ENCODE measurements at places on chromosomes 6 and 20.

DNA sequence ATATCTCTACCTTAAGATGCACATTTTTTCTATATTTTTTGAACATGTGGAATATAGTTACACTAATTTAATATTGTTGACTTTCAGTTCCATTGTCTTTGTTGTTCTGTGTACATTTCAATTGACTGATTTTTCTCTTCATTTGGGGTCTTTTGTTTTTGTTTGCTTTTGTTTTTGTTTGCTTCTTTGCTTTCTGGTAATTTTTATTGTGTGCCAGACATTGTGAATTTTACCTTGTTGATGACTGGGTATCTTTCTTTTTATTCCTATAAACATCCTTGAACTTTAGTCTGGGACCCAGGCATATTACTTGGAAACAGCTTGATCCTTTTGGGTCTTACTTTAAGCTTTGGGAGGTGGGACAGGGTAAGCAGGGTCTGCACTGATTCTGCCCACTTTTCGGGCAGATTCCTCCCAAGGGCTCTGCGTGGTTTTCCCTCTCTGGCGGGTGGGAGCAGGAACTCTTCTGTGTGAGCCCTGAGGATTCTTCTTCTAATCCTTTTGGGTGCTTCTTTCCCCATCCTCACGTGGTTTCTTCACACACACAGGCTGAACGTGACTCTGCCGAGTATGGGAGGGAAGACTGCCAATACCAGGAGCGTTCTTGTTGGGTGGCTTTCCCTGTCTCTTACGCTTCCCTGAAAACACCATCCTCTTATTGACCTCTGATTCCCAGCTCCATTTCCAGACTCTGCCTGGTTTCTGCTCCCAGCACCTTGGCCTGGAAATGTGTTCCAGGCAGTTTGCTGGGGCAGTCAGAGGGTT, 200.5 kb downstream of the ARID1B start:
- DNase-seq, result no peak

DNA sequence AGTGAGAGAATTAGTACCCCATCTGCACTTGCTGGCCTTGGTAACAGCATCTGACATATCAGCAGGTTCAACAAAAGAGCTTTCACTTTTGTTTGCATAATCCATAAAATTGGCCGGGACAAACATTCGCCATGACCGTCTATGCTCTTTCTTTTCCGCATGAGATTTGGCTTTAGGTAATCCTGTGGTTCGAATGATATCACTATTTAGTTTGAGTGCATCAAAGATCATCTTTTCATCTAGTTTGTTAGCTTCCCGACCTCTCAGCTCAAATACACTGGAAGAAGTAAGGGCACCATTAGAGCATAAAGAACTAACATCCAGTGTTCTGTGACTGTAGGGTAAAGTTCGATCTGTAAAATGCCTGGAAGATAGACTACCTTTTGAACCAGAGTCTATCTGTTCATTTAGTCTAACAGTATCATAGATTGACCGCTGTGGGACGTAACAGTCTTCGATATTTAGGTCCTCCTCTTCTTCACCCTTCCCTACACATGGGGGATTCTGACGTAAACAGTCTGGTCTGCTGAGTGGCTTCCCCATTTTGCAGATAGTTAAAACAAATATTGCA, 101.6 kb downstream of the DST start:
- DNase-seq, result no peak

DNA sequence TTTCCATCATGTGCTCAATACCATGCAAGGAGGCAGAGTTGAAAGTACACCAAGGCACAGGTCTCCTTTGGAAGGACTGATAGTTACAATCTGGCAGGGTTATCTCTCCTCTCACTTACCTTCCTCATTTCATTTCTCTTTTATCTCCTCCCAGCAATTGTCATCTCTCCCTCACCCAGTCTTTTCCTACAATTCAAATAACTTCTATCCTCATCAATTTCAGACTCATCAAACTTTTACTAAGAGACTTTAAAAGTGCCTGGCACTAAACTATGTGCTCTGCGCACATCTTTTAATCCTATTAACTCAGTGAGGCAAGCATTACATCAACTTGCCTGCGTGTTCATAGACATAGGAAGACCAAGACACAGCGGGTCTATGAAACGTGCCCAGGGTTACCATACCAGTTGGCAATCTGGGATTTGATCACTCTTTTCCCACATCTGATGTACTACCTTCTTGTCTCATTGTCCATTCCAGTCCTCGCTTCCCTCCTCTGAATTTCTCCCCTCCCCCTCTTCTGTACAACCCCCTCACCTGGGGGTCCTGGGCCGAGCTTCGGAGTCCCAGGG, 1.2 kb downstream of the VARS1 start:
- DNase-seq, result no peak

GRCh38 chr6:113591896-113592827, 265.0 kb upstream of the MARCKS start:
- DNase-seq, result no peak

DNA sequence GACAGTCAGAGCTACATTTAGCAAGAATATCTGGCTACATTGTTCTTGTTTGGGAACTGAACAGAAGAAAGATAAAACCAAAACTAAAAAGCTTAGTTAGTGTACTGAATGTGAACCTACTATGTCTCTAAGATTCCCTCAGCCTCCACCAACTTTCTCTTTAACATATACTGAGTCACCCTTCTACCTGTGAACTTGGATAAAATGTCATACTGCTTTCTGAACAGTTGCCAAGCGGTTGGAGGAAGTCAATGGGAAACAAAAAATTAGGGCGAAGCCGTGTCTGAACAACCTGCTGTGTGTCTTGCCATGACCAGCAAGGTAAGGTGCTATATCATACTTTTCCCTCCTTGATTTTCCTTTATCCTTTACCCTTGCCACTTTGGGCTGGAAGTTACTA, 243.5 kb downstream of the BTBD9 start:
- no peak for DNase-seq

DNA sequence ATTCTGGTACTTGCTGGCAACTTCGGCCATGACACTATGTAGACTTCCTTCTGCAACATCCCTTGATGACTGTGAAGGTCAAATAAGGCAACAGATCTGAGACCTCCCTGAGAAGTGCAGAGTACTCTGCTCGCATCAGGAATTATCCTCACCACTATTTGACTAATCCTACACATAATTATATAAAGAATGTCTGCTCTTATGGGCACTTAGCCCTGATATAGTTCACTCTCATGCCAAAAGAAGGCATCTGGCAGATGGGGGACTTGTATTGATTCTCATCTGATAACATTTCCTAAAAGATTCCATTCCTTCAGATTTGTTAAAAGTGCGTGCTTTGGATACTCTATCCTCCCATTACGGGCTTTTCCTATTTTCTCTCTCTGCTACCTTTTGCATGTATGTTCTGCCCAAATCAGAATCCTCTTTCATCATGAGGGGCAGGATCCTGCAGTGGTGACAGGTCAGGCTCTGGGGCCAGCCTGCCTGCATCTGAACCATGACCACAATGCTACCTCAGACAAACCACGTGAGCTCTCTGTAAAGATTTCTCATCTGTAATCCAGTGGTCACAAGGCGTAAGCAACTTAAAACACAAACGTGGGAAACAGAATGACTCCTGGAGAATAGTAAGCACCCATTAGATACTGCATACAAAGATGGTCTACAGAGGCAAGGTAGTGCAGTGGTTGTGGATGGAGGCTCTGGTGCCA, 134.0 kb downstream of the GJA10 start:
- DNase-seq, result no peak

- DNase-seq, result no peak
These were observed 69.3 kb upstream of the FRMD1 start for GRCh38 chr6:168148231-168148849.

DNA sequence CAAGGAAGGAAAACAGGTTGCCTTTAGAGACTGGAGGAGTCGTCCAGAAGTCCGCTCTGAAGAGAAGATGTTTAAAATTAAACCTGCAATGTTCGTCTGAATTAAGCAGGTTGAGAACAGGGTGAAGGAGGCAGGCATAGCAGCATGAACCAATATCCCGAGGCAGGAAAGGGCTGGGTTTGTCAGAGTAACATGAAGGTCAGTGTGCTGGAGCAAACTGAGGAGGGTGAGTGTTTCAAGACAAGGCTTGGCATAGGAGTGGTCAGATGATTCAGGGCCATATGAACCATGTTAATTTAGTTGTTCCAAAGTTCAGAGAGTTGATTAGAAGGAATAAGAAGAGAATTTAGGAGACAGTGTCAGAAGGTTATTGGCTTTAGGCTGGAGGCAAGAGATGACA, 93.3 kb downstream of the UTRN start:
- no peak for DNase-seq

DNA sequence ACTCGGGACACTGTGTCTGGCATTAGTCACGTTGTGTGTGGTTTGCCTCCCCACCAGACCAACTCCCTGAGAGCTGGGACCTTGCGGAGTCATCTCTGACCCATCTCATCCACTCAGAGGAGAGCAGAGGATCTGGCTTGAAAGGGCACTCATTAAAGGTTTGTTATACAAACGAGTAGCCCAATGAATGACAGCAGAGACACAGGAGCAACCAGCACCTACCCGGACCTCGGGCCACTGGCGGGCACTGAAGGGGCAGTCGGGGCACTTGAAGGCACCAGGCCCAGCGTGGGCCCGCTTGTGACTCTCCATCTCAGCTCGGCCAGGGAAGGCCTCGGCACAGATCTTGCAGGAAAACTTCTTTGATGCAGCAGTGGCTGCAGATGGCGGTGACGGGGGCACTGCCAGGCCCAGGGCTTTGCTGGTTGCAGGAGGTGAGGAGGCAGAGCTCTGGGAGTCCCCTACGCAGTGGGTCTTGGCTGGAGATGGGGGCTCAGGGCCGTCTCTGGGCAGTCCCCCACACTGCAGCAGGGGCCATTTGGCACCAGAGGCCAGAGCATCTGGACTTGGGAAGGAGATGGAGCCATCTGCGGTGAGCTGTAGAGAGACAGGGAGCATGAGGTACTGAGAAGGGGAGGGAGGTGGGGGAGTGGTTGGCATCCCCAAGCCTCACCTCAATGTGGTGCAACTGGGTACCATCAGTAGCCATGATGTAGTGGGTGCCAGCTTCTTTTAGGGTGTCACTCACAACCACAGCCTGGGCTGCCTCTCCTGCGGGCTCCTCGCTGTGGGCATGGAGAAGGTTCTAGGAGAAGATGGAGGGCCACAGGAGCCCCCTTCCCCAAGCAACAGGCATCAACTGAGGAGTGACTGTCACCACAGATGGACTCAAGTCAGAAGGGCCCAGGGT, 17.7 kb downstream of the PCIF1 start:
- DNase-seq, result no peak

GRCh38 chr6:25640891-25641290, 11.1 kb upstream of the SCGN start:
- no peak for DNase-seq

GRCh38 chr20:12173347-12174012, 255.8 kb downstream of the BTBD3 start:
- no peak for DNase-seq

DNA sequence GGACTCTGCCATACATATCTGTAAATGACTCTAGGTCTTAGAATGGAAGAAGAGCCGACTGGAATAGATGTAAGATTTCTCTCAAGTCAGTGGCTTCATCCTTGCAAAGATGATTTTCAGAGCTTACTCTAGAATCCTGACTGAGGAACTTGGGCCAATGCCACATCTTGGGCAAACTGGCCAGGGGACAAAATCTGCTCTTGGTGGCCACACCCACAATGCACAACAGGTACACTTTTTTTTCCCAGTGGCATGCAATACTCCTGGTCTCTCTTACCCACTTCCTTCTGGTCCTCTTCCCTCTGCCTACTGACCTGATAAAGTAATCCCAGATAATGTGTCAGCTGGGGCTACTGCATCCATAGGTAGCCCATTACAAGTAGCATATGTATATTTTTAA, 13.4 kb downstream of the CLIC5 start:
- no peak for DNase-seq

DNA sequence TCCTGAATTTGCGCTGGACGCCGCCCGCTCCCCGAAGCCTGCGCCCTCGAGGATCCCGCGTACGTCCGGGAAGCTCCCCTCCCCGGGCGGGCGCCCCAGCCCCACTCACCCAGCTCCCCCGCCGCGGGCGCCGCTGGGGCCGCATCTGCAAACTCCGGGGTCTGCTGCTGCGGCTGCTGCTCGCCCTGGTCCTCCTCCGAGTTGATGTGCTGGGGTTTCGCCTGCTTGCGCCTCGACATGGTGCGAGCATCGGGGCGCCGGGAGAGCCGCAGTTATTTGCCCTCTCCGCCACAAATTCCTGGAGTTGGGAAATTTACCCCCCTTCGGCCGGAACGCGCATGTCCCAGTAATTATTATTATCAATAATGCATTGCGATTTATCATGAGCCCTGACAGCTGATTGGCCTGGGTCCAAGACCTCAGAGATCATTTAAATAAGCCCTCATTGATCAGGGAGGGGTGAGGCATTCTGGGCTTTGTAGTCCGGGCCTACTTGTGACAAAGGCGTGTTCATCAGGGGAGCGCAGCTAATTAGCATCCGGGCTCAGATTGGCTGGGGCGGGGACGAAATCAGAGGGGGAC, at the start of gene SALL4:
TSS of gene SALL4 (minus strand) at position 352 of the 582 bp plus-strand sequence. CDS start at position 239, 113 bp downstream.
- no peak for DNase-seq

DNA sequence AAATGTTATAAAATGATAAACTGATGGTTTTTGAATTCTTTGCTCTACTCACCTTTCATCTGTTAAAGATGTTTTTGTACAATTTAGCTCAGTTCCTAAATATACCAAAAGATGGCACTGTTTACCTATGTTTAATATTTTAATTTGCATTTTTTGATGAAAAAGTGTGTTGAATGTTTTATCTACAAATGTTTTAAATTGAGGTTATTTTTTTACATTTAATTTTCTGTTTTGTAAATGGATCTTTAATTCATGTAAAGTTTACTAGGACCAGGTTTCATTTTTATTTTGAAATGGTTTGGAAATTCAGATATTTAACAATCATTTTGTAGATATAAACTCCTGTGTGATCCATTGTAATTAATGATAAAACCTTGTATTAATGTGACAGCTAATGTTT, 30.0 kb downstream of the CDKAL1 start:
- no peak for DNase-seq

- DNase-seq, result no peak
These were observed 56.4 kb downstream of the ZMYND8 start for GRCh38 chr20:47300071-47300470.

GRCh38 chr20:38751360-38751976, 3.2 kb downstream of the ACTR5 start:
- peak; percentile 28 for DNase-seq

DNA sequence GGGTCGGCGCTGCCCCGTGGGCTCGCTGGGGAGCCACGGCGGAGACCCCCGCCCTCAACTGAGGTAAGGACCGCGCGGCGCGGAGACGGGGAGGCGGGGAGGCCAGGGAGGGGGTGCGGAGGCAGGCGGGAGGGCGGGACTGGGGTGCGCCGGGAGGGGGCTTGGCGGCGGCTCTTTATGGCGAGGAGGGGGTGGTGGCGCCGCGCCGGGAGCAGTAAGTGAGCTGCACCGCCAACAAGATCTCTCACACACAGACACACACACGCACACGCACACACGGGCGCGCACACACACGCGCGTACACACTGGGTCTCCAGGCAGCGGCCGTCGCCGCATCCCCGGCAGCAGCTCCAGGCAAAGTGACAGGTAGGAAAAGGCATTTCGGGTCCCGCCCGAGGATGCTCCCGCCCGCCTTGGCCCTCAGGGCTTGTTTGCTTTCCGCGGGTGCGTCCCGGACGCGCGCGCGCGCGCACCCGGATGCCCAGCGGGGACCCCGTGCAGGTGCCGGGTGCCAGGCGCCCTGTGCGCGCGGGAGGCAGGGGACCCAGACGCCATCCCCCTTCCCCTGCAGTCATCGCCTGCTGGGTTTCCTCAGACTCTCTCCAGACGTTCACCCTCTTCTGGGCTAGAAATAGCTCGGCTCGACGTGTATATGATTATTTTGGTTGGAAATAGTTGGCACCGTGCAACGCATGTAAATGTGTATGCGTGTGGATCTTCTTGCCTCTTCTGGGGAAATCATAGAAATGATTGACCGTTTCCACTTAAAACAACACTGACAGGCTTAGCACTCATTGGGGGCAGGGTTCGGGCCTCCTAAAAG, at the start of gene PLCB4:
TSS of gene PLCB4 (plus strand) at position 247 of the 823 bp plus-strand sequence. CDS start 238,728 bp downstream, outside the sequence.
- no peak for DNase-seq

- DNase-seq, result no peak
These were observed 70.2 kb downstream of the HS3ST5 start for GRCh38 chr6:114272582-114272981.
